ENCODE measurements at places on chromosomes 2 and 18. TPM values are rescaled to one million over a fixed set of nuclear protein-coding genes. Genes with fewer than 3 reads are reported as not detected.

DNA sequence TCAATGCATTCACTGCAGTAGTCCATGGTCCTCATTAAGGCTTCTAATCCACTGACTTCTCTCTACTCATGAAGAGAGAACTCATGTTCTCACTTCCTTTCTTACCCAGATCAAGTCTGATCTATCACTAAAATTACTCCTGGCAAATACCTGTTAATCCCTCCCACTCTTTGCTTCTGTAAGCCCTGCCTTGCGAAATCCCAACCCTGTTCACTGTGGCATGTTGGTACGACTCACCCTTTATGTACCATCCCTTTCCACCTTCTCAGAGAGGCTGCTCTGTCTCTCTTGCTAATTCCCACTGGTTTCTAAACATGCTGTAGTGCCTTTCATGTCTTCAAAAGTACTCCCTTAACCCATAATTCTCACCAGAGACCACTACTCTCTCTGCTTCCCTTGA is 272.2 kb upstream of the ACVR2A start:
- DNase-seq = no peak

- no peak for DNase-seq
Observed at GRCh38 chr2:217271813-217272212, 411.9 kb upstream of the TNP1 start.

- peak; percentile 53 for DNase-seq
Observed at GRCh38 chr18:48990481-48991318, 39.9 kb upstream of the SMAD7 start.

GRCh38 chr2:123917241-123917640 is 107.8 kb upstream of the CNTNAP5 start:
- DNase-seq = no peak

- DNase-seq = peak; percentile 60
Observed at GRCh38 chr2:173884025-173884802, 81.0 kb downstream of the SP3 start.

GRCh38 chr2:234917211-234917975 is 34.4 kb upstream of the SH3BP4 start:
- no peak for DNase-seq

DNA sequence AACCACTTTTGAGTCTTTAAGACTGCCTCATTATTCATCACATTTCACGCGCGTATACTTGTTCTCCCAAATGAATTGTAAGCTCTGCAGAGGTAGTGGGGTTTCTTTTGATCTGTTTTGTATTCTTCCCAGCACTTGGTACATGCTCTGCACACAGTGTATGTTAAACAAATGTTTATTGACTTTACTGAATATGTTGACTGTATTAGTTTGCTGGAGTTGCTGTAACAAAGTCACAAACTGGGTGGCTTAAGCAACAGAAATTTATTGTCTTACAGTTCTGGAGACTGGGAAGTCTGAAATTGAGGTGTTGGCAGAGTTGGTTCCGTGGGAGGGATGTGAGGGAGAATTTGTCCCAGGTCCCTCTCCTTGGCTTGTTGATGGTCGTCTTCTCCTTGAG is 65.1 kb downstream of the CDK15 start:
- no peak for DNase-seq

DNA sequence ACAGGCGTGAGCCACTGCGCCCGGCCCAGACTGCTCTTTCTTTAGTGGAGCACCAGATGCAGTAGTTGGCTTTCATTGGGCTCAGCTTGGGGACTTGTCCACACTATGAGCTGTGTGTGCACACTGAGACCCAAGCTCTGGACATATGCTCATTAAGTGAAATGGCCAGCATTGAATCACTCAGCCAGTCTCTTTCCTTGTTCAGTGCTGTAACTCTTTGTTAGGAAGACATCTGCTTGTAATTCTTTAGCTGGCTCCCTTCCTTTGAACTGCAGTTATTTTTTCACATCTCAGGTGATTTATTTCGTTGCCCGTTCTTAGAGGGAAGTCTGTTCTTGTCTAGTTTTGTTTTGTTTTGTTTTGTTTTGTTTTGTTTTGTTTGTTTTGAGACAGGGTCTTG is 70.5 kb downstream of the CAB39 start:
- DNase-seq = no peak

GRCh38 chr2:200839513-200839912 is 24.9 kb downstream of the CLK1 start:
- no peak for DNase-seq

SLC4A3 gene
- total RNA-seq = 11.4 TPM

TMEM37 gene
- total RNA-seq = 0.12 TPM

COL4A4 gene
- 0.41 TPM for total RNA-seq

DNER gene
- total RNA-seq = 68.3 TPM

EFR3B gene
- 2.2 TPM for total RNA-seq

GPR75 gene
- total RNA-seq = 1.3 TPM

BOK gene
- 0.60 TPM for total RNA-seq

All from A172 (cell line).